ENCODE measurements at places on chromosomes 13 and 19. TPM values are rescaled to one million over a fixed set of nuclear protein-coding genes. Genes with fewer than 3 reads are reported as not detected.

Gene CARM1
- total RNA-seq: 27.5 TPM

Gene STAP2
- total RNA-seq: 27.5 TPM

Gene ARHGAP45
- total RNA-seq: 11.0 TPM

Gene MIA
- not detected for total RNA-seq

Gene C5AR2
- total RNA-seq: 0.53 TPM

Gene ELSPBP1
- total RNA-seq: 2.4 TPM

Gene CLDND2
- total RNA-seq: not detected

Gene ZNF607
- total RNA-seq: 4.8 TPM

Gene ZNF730
- total RNA-seq: 3.4 TPM

Gene AP1M1
- 56.7 TPM for total RNA-seq

GRCh38 chr19:18967358-18968146 is 26.5 kb upstream of the HOMER3 start:
- DNase-seq: peak; percentile 34
- H3K27ac ChIP-seq: no peak overlapping the region
- no peaks in the 10 kb centered on the region for H3K4me1 ChIP-seq
- no peaks in the 10 kb centered on the region for H3K27me3 ChIP-seq

GRCh38 chr19:47598407-47599349 is 10.3 kb upstream of the BICRA start:
- H3K27ac ChIP-seq: peak overlapping the region; percentile 78
- no peaks in the 10 kb centered on the region for H3K27me3 ChIP-seq
- peak; percentile 90 for DNase-seq
- H3K4me1 ChIP-seq: peaks cover 12% of the 10 kb centered on the region

DNA sequence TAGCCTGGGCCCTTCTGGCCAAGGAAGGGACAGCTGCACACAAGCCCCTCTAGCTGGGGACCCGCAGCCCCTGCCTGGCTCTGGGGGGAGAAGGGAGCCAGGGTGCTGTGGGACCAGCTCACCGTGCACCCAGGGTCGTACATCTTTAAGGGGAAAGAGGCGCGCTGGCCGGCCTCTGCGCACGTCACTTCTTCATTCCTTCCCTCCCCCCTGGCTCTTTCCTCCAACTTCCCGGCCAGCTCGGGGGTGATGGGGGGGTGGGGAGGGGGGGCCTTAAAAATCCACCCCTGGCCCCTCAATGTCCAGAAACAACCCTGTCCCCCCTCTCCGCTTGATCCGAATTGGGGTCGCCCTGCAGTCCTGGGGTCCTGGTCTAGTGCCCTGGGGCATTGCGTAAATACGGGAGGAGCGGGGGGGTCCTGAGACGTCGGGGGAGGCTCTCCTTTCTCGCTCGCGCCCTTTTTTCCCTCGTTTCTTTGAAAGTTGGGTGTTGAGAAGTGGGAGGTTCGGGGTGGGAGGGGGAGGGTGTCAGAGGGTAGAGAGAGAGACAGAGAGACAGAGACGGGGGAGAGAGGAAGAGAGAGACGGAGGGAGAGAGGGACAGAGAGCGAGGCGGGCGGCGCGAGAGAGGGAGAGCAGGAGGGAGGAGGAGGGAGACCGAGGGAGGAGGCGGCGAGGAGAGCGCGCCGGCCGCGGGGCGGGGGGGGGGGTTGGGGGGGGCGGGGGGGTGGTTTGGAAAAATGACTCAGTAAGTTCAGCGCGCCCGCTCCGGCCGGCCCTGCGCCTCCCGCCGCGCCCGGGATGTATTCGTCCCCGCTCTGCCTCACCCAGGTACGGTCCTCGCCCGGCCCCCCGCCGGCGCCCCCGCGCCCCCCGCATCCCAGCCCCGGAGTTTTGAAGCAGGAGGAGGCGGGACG is at the start of gene NFIC:
Gene NFIC, plus strand, starts transcription at position 748 of the 917 bp plus-strand sequence. Its CDS starts 54 bp downstream, at position 802.
- peaks cover 91% of the 10 kb centered on the region for H3K27me3 ChIP-seq
- H3K27ac ChIP-seq: peak within 1 kb of the TSS; percentile 92
- DNase-seq: peak; percentile 75
- H3K36me3 ChIP-seq: no peaks in the 10 kb centered on the region

DNA sequence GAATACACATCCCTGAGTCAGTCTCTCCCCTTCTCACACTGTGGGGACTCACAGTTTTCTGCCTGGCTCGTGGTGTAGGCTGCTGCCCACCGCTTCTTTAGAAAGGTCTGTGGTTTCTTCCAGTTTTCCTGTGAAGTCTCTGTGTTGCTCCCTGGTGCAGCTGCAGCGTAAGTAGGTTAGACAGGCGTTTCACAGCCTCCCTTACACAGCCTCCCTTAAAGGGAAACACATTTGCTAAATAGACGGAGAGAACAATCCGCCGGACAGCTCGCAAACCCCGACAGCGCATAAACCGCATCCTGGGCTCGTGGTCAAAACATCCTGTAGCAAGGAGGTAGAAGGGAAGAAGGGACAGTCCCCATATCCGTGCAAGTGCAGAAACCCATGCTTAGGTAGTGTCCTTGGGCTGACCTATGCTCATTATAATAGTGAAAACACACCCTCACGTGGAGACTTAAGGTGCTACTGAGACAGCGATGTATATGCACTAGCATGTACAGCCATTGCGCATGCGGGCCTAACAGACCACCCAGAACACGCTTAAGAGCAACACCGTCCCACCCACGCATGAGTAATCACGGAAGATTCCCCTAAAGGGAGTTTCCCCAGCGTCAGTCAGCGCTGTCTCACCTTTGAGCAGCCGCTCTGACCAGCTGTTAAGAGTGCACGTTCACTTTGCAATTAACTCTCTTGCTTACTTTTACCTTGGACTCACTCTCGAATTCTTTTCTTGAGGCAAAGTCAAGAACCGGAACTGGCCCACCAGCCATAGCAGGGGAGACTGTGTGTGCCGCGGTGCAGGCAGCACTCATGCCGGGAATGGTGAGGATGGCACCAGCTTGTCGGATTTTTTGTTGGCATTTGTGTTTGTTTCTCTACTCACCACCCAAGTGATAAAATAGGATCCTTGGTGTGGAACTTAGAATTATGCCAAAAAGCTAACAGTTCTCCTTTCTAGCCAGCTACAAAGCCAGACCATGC is 16.6 kb downstream of the SIGLEC8 start:
- no peak overlapping the region for H3K27ac ChIP-seq
- no peaks in the 10 kb centered on the region for H3K36me3 ChIP-seq
- H3K27me3 ChIP-seq: no peaks in the 10 kb centered on the region
- H3K4me1 ChIP-seq: no peaks in the 10 kb centered on the region
- DNase-seq: no peak

DNA sequence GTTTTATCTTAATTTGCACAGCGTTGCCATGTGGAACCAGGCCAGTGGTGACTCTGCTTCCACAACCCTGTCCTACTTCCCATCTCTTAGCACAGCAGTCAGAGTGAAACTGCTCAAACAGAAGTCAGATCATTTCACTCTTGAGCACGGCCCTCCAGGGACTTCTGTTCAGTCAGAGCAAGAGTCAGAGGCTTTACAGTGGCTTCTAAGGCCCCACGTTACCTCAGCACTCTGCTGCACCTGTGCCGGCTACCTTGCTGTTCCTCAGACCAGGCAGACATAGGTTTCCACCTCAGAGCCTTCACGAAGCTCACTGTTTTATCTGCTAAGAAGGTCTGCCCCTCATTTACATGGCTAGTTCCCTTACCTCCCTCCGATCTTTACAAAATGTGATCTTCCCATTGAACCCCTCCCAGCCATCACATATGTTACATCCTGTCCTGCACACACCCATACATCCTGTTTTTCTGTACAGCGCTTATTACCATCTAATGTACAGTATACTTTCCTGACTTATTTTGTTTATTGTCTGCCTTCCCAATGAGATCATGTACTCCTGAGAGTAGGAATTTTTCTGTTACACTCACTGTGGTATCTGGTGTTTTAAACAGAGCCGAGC is 41.6 kb downstream of the TM9SF2 start:
- DNase-seq: no peak
- no peak overlapping the region for H3K4me3 ChIP-seq
- no peak overlapping the region for H3K27ac ChIP-seq

GRCh38 chr13:110067355-110068175 is 239.4 kb downstream of the COL4A1 start:
- peak overlapping the region; percentile 46 for H3K27ac ChIP-seq
- H3K36me3 ChIP-seq: no peaks in the 10 kb centered on the region
- H3K4me3 ChIP-seq: no peak overlapping the region

- H3K27me3 ChIP-seq: no peaks in the 10 kb centered on the region
- DNase-seq: no peak
- H3K27ac ChIP-seq: no peak overlapping the region
- H3K4me3 ChIP-seq: no peak overlapping the region
Measured at GRCh38 chr19:43506629-43507028, 2.1 kb upstream of the PHLDB3 start.

DNA sequence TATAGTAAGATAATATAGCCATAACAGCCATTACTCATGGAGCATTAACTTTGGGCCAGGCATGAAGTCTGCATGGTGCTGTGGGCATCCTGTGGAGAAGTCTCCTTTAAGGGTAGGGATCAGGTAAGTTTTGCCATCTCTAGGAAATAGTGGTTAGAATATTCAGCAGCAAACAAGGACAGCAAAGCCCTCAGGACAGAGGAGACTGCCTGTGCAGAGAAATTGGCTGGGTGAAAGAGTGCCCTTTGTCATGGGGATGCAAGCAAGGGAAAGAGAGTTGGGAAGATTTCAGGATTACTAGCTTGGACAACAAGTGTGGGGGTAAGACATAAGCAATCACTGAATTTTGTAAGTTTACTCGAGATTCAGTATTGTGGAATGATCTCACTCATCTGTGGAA is 15.7 kb upstream of the OBI1 start:
- H3K4me3 ChIP-seq: no peak overlapping the region
- H3K36me3 ChIP-seq: no peaks in the 10 kb centered on the region
- H3K4me1 ChIP-seq: no peaks in the 10 kb centered on the region
- no peak overlapping the region for H3K27ac ChIP-seq
- no peak for DNase-seq

DNA sequence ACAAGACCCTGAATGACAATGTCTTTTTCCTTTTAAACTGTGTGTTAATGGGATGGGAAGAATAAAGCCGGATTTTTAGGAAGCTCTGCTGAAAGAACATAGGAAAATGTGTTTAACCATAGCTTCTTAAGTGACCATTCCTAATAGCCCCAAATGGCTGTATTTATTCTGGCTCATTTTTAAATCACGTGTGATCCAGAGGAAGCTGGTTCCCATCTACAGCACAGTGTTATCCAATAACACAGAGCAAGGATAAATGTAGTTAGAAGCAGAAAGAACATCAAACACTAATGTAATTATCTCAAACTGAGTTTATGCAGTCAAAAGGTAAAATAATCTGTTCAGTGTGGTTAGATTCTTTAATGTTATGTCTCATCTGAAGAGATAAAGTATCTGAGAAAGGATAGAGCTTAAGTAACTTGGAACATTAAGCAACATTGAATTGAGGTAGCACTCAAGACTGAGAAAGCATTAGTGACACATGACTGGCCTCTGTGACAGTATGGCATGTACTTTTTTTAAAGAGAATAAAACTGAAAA is 853.3 kb downstream of the GPC5 start:
- no peaks in the 10 kb centered on the region for H3K4me1 ChIP-seq
- H3K4me3 ChIP-seq: no peak overlapping the region
- H3K36me3 ChIP-seq: no peaks in the 10 kb centered on the region
- no peak for DNase-seq
- H3K27ac ChIP-seq: no peak overlapping the region
- H3K27me3 ChIP-seq: no peaks in the 10 kb centered on the region

DNA sequence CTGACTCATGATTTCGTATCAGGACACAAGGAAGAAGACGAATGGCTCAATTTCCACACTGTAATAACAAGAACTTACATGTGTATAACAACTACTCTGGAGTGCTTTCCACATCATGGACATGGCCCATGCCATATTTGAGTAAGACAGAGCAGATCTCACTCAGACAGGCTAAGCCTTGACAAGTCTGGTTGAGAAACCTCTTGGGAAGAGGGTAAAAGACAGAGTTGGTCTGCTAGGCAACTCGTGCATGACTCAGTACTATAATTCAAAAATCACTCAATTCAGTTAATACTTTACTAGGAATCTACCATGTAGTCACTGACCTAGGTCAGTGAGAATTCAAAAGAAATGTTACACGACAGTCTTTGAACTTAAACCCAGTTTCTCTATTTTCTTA is 5.7 kb upstream of the THSD1 start:
- H3K27ac ChIP-seq: peak overlapping the region; percentile 65
- peak; percentile 51 for DNase-seq
- H3K4me3 ChIP-seq: no peak overlapping the region
- H3K4me1 ChIP-seq: no peaks in the 10 kb centered on the region
- H3K27me3 ChIP-seq: peaks cover 2% of the 10 kb centered on the region
- no peaks in the 10 kb centered on the region for H3K36me3 ChIP-seq

DNA sequence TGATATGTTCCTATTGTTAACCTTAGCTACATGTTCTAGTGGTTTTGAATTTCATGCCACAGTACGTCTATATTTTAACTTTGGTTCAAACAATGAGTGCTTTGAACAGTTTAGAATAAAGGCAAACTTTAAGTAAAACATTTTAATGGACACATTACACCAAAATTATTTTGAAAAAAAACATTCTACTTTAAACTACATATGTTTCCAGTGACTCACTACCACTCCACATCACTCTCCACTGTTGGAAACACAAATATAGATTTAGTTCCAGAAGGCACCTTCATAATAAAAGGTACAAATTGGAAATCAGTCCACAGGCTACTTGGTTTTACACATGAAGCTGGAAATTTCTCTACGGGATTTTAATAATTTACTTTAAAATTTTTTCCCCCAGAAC is 373.5 kb downstream of the MYO16 start:
- H3K36me3 ChIP-seq: no peaks in the 10 kb centered on the region
- no peaks in the 10 kb centered on the region for H3K27me3 ChIP-seq
- no peak overlapping the region for H3K27ac ChIP-seq
- H3K4me1 ChIP-seq: no peaks in the 10 kb centered on the region

GRCh38 chr13:44790289-44790688 is 199.0 kb downstream of the NUFIP1 start:
- no peak overlapping the region for H3K4me3 ChIP-seq
- no peaks in the 10 kb centered on the region for H3K4me1 ChIP-seq
- H3K27me3 ChIP-seq: no peaks in the 10 kb centered on the region
- no peaks in the 10 kb centered on the region for H3K36me3 ChIP-seq
- no peak overlapping the region for H3K27ac ChIP-seq
- no peak for DNase-seq

GRCh38 chr19:42201489-42202289 is 15.8 kb downstream of the DEDD2 start:
- no peak overlapping the region for H3K4me3 ChIP-seq
- H3K36me3 ChIP-seq: no peaks in the 10 kb centered on the region
- H3K4me1 ChIP-seq: no peaks in the 10 kb centered on the region

- peak overlapping the region; percentile 90 for H3K27ac ChIP-seq
- H3K4me1 ChIP-seq: peaks cover 17% of the 10 kb centered on the region
- no peaks in the 10 kb centered on the region for H3K36me3 ChIP-seq
- no peak overlapping the region for H3K4me3 ChIP-seq
- H3K27me3 ChIP-seq: no peaks in the 10 kb centered on the region
Measured at GRCh38 chr19:46134527-46134926, 10.0 kb upstream of the IGFL3 start.

- no peak overlapping the region for H3K4me3 ChIP-seq
- H3K27me3 ChIP-seq: no peaks in the 10 kb centered on the region
- no peaks in the 10 kb centered on the region for H3K36me3 ChIP-seq
Measured at GRCh38 chr13:74203576-74203975, 69.4 kb upstream of the KLF12 start.

- H3K4me1 ChIP-seq: peaks cover 6% of the 10 kb centered on the region
- H3K4me3 ChIP-seq: no peak overlapping the region
- H3K27ac ChIP-seq: no peak overlapping the region
- no peaks in the 10 kb centered on the region for H3K27me3 ChIP-seq
Measured at GRCh38 chr19:50030225-50030624, 4.4 kb downstream of the ZNF473 start.
